Aorta (tissue), 5 donors: ENCODE measurements at places on chromosomes 5 and 9. TPM values are rescaled to one million over a fixed set of nuclear protein-coding genes. Genes with fewer than 3 reads are reported as not detected.

DNA sequence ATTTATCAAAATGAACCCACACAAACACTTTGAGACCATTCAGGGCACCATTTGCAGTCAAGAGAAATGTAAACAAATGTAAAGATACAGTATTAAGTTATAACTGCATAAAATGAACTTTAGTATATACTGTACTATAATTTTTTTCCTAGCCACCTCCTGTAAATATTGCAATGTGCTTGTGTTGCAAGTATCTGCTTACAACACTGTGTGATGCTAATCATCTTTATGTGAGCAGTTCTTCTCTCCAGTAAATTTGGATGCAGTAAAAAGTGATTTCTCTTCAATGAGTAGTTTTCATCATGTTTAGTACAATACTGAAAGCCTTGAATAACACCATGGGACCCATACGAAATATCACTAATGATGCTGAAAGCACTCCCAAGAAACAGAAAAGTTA is 9.4 kb downstream of the G3BP1 start:
- no peak for DNase-seq
- H3K27me3 ChIP-seq = no peaks in the 10 kb centered on the region
- H3K36me3 ChIP-seq = peaks cover 2% of the 10 kb centered on the region
- no peaks in the 10 kb centered on the region for H3K4me1 ChIP-seq
- H3K4me3 ChIP-seq = no peak overlapping the region

GRCh38 chr5:168916266-168916665 is 337.1 kb upstream of the PANK3 start:
- H3K4me3 ChIP-seq = no peak overlapping the region
- no peaks in the 10 kb centered on the region for H3K27me3 ChIP-seq

DNA sequence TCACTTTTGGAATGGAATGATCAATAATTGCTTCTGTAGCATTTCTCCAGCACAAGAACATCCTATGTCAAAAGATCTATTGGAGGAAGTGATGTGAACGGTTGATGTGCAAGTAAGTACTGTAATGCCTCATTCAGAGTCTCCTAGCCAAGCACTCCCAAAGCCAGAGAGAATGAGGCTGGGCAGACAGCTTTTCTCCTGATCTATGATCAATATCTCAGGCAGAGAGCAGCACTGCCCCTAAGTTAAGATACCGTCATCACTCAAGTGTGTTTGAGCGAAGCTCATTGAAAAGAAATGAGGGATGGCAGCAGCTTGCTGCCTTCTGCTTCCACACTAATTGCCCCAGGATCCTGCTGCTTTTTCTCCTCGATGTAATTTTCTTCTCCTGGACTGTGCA is 324.1 kb upstream of the GRAMD2B start:
- H3K36me3 ChIP-seq = no peaks in the 10 kb centered on the region
- H3K4me1 ChIP-seq = no peaks in the 10 kb centered on the region
- no peak for DNase-seq
- no peak overlapping the region for H3K4me3 ChIP-seq

DNA sequence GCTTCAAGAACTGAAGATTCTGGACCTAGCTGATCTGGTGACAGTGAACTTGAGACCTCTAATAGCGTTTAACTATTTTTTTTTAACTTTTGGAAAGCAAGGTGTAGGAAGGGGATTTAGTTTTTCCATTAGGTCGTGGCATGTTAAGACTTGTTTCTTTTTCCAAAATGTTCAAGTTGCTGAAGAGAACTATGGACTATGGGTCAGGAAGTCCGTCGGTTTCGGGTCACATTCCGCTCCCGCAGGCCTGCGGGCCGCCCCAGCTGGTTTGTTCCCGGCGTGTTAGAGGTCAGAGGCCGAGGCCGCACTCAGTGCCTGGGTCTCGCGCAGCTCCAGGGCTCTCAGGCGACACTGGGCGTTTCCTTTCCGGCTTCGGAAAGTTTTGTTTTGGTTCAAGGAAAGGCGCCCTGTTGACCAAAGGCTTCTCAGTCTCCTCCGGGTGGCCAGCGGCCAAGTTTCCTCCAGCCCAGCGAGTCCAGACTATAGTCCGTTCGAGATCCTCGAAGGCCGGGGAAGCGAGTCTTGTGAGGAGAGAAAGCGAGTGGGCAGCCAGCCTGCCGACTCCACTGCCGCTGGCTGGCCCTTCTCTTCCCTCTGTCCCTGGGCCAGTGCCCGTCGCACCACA is 586 bp upstream of the FCHO2 start:
- no peaks in the 10 kb centered on the region for H3K27me3 ChIP-seq
- peak; percentile 94 for DNase-seq
- H3K27ac ChIP-seq = peak overlapping the region; percentile 81
- H3K4me1 ChIP-seq = peaks cover 4% of the 10 kb centered on the region

DNA sequence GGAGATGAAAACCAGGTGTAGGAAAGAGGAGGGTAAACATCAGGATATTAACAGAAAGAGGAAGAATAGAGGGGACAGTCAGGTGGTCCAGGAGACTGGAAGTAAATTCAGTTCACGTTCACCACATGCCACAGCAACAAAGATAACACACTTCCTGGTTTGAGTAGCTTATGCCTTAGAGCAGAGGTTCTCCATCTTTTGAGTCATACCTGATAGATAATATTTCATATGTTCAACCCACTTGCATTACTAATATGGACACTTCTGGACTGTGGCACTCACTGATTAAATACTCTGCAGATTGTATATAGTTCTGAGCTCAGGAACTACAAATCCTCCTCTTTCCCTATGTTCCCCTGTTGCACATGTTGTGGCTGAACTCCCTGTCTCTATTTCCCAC is 179.9 kb upstream of the NR3C1 start:
- H3K4me1 ChIP-seq = peaks cover 9% of the 10 kb centered on the region
- no peak for DNase-seq
- H3K4me3 ChIP-seq = no peak overlapping the region

DNA sequence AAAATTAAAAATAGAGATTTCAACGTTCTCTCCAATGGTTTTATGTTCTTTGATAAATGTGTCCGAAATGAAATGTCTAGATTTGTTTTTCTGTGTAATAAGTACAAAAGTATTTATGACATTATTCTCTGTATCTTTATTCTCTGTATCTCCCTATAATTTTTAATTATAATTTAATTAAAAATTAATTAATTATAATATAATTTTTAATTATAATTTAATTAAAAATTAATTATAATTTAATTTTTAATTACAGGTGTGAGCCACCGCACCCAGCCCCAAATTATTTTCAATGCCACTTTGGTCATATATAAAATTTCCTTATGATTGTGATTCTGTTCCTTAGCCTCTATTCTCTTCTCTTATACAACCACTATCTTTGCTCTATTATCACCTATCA is 28.2 kb downstream of the SPATA31C2 start:
- no peak overlapping the region for H3K4me3 ChIP-seq
- H3K36me3 ChIP-seq = no peaks in the 10 kb centered on the region
- DNase-seq = no peak

GRCh38 chr5:909086-909485 is 16.4 kb downstream of the TRIP13 start:
- H3K36me3 ChIP-seq = no peaks in the 10 kb centered on the region
- H3K27ac ChIP-seq = no peak overlapping the region
- DNase-seq = no peak
- H3K4me1 ChIP-seq = no peaks in the 10 kb centered on the region

DNA sequence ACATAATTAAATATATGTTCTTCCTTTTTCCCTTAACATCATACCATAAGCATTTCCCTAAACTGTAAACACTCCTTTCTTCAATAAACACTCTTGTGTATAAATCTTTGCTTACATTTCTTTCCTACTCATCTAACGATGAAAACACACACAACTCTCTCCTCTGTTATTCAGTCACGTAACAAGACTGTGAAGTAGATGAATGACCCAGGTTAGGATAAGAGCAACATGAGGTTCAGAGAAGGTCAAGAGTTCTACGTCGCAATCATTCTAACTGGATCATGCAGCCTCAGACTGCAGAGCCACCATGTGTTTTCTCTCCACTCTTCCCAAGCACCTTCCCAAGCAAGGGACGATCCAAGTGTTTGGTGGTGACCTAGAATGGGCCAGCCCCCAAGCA is 70.5 kb upstream of the SPTLC1 start:
- no peak for DNase-seq
- no peak overlapping the region for H3K4me3 ChIP-seq
- H3K36me3 ChIP-seq = no peaks in the 10 kb centered on the region
- H3K27ac ChIP-seq = no peak overlapping the region

- DNase-seq = no peak
- no peak overlapping the region for H3K4me3 ChIP-seq
- H3K36me3 ChIP-seq = no peaks in the 10 kb centered on the region
- no peaks in the 10 kb centered on the region for H3K4me1 ChIP-seq
- no peak overlapping the region for H3K27ac ChIP-seq
These were observed 128.3 kb downstream of the GPBP1 start for GRCh38 chr5:57302164-57302563.

DNA sequence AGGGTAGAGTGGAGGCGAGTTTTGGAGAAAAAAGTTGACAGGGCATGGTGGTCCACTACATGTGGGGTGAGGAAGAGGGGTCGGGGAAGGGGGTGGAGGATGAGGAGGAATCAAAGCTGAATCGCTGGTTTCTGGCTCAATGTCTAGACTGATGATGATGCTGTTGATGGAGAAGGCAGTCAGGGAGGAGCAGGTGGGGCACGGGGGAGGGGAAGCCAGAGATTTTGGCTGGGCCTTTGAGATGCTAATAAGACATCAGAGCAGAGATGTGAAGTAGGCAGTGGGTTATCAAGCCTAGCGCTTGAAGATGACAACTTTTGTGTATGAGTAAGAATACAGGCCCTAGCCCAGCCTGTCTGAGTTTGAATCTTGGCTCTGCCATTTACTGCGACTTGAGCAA is 32.4 kb upstream of the TTC23L start:
- H3K27me3 ChIP-seq = no peaks in the 10 kb centered on the region
- H3K4me1 ChIP-seq = peaks cover 3% of the 10 kb centered on the region
- no peak overlapping the region for H3K27ac ChIP-seq
- H3K36me3 ChIP-seq = peaks cover 11% of the 10 kb centered on the region
- no peak overlapping the region for H3K4me3 ChIP-seq

DNA sequence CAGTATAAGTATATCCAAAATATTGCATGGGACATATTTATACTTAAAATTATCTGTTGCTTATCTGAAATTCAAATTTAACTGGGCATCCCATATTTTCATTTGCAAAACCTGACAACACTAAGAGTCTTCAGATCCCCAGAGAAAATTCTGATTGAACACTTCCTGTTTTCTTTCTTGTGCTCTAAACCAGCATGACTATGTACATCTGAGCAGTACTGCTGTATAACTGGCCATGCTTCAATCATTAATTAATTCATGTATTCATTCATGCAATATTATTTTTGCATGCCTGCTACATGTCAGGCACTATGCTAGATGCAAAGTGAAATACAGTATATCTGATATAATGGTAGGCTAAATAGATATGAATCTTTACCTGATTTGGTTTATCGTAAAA is 461.2 kb downstream of the TLR4 start:
- H3K36me3 ChIP-seq = no peaks in the 10 kb centered on the region
- no peak overlapping the region for H3K4me3 ChIP-seq
- H3K27me3 ChIP-seq = no peaks in the 10 kb centered on the region
- H3K4me1 ChIP-seq = no peaks in the 10 kb centered on the region

- no peaks in the 10 kb centered on the region for H3K36me3 ChIP-seq
- DNase-seq = no peak
- no peak overlapping the region for H3K27ac ChIP-seq
- H3K27me3 ChIP-seq = no peaks in the 10 kb centered on the region
- no peaks in the 10 kb centered on the region for H3K4me1 ChIP-seq
These were observed 49.6 kb upstream of the TNFSF15 start for GRCh38 chr9:114855488-114855887.

GRCh38 chr9:6880626-6881025 is 122.9 kb downstream of the KDM4C start:
- H3K27ac ChIP-seq = no peak overlapping the region
- no peak overlapping the region for H3K4me3 ChIP-seq
- no peaks in the 10 kb centered on the region for H3K27me3 ChIP-seq
- peaks cover 3% of the 10 kb centered on the region for H3K4me1 ChIP-seq
- no peaks in the 10 kb centered on the region for H3K36me3 ChIP-seq

DNA sequence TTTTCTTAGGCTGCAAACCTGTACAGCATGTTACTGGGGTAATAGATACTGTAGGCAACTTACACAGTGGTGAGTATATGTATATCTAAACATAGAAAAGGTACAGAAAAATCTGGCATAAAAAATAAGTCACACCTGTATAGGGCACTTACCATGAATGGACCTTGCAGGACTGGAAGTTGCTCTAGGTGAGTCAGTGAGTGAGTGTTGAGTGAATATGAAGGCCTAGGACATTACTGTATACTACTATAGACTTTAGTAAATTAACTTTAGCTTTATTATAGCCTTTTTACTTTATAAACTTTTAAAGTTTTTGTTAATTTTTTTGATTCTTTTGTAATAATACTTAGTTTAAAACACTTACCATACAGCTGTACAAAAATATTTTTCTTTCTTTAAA is 51.3 kb downstream of the DENND4C start:
- no peaks in the 10 kb centered on the region for H3K27me3 ChIP-seq
- no peak overlapping the region for H3K27ac ChIP-seq
- H3K36me3 ChIP-seq = no peaks in the 10 kb centered on the region
- no peak overlapping the region for H3K4me3 ChIP-seq
- no peaks in the 10 kb centered on the region for H3K4me1 ChIP-seq
- no peak for DNase-seq

DNA sequence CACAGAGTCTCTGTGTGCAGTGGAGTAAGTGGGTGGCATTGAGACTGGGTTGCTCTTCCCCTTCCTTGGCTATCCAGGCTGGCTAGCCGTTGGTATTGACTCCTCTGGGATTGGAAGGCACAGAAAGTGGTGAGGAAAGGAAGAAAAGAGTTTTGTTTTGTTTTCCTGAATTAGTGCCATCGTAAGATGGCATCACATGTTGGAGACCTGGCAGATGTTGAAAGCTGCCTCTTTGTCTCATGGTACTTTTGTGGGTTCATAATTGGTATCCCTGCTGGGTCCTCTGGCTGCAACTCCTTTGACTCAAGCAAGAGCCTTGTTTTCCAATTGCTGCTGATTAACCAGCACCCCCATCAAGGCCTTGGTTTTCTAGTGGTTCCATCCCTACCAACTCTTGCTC is 293.8 kb downstream of the PDE4D start:
- H3K27ac ChIP-seq = no peak overlapping the region
- H3K27me3 ChIP-seq = no peaks in the 10 kb centered on the region
- H3K36me3 ChIP-seq = no peaks in the 10 kb centered on the region
- no peaks in the 10 kb centered on the region for H3K4me1 ChIP-seq
- DNase-seq = no peak

SPATA6L gene
- 3.8 TPM for total RNA-seq

GLRA1 gene
- not detected for total RNA-seq

GFI1B gene
- not detected for total RNA-seq

ASS1 gene
- total RNA-seq = 52.0 TPM

CDHR2 gene
- total RNA-seq = not detected

NR5A1 gene
- not detected for total RNA-seq

OBP2B gene
- not detected for total RNA-seq

PCDHGA8 gene
- 6.8 TPM for total RNA-seq

PDE4D gene
- 112 TPM for total RNA-seq

PCDHB5 gene
- total RNA-seq = 4.1 TPM

PCDHGB4 gene
- 7.3 TPM for total RNA-seq

LRRTM2 gene
- 0.36 TPM for total RNA-seq
